Muscle of arm (tissue), 14 donors: ENCODE measurements at places on chromosomes 2 and 18. TPM values are rescaled to one million over a fixed set of nuclear protein-coding genes. Genes with fewer than 3 reads are reported as not detected.

GRCh38 chr2:53584986-53585385 is 182.6 kb upstream of the CHAC2 start:
- DNase-seq = no peak

- DNase-seq = no peak
Observed at GRCh38 chr2:65364986-65365733, 67.2 kb downstream of the SPRED2 start.

DNA sequence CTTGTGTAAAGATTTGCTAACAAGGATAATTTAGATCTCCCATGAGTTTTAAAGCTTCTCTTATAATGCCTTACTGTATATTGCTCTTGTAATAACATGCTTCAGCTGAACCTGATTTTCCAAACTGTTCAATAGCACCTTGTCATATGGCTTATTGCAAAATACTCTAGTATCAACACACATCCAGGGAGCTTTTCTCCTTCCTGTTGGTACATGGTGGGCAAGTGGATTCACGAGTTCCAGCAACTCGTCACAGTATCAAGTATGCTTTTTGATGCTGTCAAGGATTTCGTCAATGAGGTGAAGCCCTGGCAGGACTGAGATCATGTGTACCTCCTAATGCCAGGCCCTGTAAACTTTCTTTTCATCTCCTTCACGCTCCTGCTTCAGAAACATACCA is 59.5 kb upstream of the ITPRID2 start:
- DNase-seq = no peak

- DNase-seq = no peak
Observed at GRCh38 chr18:27378431-27379095, 193.5 kb upstream of the CHST9 start.

The FBXO15 gene
- polyA plus RNA-seq = 0.56 TPM

The SIX3 gene
- polyA plus RNA-seq = not detected
